SJCRH30 (cell line): ENCODE measurements at places on chromosomes 6 and 20. TPM values are rescaled to one million over a fixed set of nuclear protein-coding genes. Genes with fewer than 3 reads are reported as not detected.

FOXA2 gene
- total RNA-seq: 2.7 and 3.2 TPM in 2 replicates

SMPDL3A gene
- 22.8 and 27.8 TPM in 2 replicates for total RNA-seq

SLC12A5 gene
- 3.8 and 8.6 TPM in 2 replicates for total RNA-seq

VNN1 gene
- 0.10 TPM in 1 of 2 replicates, not detected in the other for total RNA-seq

MUCL3 gene
- not detected in 2 replicates for total RNA-seq

COL19A1 gene
- 6.1 and 7.3 TPM in 2 replicates for total RNA-seq

C6orf136 gene
- 9.1 and 10.0 TPM in 2 replicates for total RNA-seq

DNA sequence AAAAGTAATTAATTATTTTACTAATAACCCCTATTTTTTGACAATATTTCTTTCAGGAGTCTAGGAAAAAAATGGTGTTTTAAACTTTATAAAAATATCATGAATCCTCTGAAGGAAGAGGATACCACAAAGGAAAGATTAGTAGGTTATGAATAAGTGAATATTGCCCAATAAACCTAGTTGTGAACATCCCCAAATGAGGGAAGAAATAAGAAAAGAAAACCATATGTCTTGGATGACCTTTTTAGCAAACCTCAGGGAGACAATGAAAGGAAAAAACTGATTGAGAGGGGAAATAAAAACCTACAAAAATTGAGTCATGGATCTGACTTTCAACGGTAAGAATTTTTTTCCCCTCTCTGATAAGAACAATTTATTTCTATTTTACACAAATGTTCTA lies 34.4 kb downstream of the TENT5A start:
- no peak for DNase-seq

- DNase-seq: no peak
Observed at GRCh38 chr20:43941476-43942200, 27.0 kb downstream of the TOX2 start.

DNA sequence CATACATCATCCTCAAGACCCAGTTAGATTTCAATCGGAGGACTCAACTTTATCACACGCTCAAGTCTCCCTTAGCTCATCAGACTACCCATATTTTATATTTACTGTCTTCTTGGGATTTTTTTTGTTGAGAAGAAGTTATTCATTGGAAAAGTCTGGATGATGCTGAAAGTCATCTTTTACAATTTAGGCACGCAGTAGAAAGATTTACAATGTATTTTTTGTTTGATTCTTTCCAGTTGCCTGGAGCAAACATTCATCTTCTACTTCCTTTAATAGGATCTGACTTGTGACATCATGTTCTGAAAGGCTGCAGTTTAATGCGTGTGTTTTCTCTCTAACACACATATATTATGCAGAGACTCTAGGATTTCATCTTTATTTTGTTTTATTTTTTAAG lies 235.7 kb downstream of the DOK5 start:
- no peak for DNase-seq

DNA sequence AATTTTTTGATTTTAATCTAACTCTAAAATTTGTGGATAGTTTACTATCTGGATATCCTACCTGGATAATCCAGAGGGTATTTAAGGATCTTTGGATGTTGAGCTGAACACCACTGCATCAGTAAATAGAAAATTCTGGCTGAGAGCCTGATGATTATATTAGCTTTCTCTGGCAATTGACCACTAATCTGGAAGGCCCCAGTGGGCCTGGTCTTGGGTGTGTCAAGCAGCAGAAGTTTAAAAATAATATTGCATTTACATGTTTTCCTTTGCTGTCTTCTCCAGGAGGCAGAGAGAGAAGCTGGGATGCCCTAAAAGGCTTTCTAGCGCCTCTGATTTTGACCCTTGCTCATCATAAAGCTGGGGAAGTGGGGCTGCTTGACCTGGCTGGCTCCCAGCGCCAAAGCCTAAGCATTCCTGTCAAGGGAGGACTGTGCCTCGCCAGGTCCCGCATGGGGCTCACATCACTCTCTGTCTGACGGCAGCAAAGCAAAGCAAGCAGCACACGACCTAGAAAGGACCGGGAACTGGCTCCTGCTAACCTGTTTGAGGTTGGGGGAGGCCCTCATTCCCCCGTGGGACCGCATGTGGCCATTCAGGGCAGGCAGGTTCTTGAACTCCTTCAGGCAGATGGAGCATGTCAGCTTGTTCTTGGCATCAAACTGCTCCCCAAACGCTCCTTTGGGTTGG lies 46.6 kb upstream of the MRPS10 start:
- DNase-seq: no peak

DNA sequence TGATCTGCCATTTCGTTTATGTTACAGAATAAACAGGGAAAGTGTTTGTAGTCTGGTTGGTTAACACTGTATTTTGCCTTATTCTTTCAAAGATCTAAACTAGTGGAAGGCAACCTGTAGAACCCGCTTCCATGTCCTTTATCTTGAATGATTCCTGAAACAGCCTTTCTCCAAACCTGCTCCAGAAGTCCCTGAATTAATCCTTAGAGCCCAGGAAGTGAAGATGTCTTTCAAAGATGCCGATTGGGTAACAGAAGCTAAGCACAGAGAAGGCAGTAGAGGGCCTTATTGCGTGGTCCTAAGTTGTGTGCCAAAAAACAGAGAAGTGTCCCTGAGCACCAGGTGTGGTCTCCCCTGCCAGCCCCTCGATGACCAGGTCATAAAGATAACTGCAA lies 19.2 kb upstream of the ZSCAN16 start:
- DNase-seq: no peak

GRCh38 chr6:161088676-161089328 lies 97.2 kb downstream of the MAP3K4 start:
- peak; percentile 30 for DNase-seq

- DNase-seq: peak; percentile 9
Observed at GRCh38 chr20:8144282-8145245, 12.5 kb downstream of the PLCB1 start.

DNA sequence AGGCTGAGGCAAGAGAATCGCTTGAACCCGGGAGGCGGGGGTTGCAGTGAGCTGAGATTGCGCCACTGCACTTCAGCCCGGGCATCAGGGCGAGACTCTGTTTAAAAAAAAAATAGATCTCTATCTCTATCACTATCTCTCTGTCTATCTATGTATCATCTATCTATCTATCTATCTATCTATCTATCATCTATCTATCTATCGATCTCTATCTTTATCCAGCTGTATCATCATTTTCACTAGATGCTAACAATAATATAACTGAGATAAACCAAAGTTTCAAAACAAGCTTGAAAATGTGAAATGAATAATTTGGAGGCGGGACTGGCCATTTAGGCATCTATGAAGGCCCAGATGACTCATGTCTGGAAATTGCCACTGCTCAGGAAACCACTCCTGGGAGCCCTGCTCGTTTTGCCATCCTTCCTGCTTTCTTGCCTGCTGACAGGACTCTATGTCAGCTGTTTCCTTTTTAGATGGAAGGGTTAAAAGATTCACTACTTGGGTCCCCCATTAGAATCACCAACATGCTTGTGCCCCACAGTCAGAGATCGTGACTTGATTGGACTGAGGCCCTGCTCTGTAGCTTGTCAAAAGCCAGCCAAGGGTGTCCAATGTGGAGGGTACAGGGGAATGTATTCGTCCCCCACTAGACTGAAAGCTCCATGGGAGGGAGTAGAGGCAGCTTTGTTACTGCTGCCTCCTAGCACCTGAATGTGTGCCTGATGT lies 61.7 kb downstream of the UTRN start:
- peak; percentile 34 for DNase-seq

DNA sequence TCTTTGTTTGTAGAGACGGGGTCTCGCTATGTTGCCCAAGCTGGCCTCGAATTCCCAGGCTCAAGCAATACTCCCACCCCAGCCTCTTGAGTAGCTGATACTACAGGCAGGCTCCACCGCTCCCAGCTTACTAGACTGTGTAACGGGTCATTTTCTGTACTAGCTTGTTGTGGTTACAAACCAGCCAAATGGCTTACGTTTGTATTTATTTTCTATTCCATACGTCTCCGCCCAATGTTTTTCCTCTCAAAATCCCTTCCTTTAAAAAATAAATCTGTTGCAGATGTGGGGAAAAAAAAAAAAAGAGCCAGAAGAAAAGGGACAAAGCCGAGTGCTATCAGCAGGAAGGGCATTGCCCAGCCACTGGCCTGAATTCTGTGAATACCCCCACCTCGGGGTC lies 41.6 kb downstream of the PRND start:
- DNase-seq: no peak

GRCh38 chr20:63186528-63187316 lies 29.2 kb downstream of the YTHDF1 start:
- peak; percentile 41 for DNase-seq

DNA sequence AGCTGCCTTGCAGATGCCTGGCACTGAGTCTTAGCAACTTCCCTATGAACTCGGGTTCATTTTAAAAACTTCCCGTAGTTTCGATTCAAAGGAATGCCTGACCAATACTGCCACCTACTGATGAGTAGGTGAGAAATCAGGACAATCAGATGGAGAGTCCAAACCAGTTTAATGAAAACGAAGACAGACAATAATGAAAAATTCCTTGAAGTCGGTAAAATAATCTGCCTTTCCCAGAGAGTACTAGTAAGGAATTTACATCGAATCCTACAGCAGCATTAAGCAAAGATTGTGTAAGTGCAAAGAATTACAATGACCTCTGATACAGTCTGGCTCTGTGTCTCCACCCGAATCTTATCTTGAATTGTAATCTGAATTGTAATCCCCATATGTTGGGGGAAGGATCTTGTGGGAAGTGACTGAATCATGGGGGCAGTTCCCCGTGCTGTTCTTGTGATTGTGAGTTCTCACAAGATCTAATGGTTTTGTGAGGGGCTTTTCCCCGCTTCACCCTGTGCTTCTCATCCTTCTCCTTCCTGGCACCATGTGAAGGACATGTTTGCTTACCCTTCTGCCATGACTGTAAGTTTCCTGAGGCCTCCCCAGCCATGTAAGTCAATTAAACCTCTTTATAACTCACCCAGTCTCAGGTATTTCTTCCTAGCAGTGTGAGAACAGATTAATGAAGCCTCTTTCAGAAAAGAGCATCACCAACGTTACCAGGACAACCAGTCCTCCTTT lies 134.4 kb downstream of the ARHGAP18 start:
- peak; percentile 68 for DNase-seq

DNA sequence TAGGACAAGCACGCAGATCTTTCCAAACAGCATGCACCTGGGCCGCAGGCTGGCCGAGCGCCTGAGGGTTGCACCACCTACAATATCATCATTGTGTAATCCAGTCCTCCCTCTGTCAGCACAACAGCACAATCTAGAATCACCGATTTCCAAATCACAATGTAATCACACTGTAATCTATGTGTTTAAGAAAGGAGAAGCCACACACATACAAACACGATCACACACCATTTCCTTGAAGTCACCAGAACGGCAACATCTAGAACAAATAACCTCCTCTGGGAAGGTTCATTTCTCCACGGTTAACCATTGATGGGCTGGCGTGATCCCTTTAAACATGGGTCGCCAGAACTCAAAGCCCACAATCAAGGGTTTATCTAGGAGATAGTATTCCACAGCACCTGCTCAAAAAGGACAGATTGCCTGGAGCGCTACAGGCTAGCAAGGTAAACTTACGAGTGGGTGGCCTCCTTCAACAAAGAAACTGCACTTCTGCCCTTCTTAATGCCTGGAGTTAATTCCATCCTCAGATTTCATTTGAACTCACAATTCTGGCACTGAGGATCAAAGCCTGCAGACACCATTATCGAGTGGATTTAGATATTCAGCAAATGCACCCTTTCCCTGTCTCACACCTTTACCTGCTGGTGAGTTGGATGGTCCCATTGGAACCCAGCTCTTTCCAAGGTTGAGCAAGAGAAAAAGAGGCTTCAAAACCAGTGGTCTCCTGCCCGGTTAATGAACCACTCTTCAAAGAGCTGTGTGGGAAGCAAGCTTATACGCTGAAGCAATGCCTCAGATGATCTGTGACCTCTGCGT lies 83.8 kb upstream of the FOXQ1 start:
- DNase-seq: no peak

DNA sequence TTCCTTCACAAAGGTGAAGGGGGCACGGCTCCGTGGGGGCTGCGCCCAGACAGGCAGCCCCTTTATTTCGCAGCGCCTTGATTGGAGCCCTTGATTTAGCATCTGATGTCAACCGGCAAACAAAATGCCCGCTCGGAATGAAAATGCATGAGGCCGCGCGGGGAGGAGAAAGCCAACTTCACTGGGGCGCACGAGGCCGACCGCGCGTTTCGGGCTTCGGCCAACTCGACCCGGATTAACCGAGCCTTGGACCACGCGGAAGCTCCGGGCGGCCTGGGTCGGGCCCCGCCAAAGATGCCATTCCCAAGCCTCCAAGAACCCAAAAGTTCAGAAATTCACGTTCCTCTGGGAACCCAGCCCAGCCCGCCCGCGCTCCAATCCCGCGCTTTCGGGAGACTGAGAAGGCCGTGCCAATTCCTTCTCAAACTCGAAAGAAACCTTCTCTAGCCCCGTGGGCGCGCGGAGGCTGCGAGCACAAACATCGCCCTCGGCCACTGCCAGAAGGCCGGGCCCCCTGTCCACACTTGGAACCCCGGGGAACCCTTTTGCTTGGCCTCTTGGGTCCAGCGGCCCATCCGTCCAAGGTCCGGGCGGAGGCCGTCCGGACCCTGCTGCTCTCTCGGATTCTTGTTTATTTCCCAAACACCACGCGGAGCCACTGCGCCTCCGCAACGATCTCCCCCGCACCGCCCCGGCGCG lies 879 bp upstream of the INSM1 start:
- DNase-seq: no peak

DNA sequence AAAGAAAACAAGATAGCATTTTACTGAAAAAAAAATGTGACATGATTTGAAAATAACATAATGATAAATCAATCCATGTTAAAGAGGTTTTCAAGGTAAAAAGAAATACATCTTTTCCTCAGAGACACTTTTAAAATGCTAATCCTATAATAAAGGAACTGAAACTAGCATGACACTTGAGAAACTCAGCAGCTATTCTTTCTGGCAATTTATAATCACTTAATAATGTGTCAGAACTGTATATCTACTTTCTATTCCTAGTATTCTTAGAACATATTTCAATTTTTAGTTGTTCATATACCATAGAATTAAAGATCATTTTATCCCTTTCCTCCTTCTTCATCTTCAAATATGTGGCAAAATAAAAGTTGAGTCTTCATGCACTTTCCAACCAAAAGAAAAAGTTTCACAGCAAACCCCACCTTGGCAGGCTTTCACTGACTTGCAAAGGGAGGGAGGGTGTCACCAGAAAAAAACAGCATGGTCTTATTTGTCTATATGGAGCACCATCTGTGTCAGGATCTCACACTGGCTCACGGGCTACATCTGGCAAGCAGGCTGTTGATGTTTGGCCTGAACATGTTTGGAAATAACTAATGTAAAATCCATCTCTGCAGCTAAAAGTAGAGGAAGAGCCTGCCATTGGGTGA lies 48.5 kb downstream of the FHL5 start:
- no peak for DNase-seq
